Stimulated activated CD8-positive, alpha-beta memory T cell treated with anti-CD3 and anti-CD28 coated beads, Interleukin-15, amount 100 ng/mL, for 1 hour (primary cell): ENCODE measurements at places on chromosomes 5 and 9.

DNA sequence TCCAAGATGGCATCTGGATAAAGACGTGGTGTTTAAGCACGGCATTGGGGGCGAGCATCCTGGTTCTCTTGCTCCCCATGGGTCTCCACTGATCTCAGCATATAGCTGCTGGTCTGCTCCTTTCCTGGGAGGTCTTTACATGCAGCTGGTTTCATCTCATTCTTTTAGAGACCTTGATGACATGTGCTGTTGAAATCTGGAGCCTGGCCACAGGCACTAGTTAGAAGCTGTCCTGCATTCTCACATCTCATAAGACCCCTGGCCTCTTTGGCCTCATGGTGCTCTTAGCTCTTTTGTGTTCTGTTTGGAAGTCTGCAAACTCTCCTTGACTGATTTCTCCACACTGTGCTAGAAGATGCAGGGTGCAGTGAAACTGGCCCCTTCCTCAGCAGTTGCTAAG is 113.0 kb downstream of the SMARCA2 start:
- DNase-seq = no peak

DNA sequence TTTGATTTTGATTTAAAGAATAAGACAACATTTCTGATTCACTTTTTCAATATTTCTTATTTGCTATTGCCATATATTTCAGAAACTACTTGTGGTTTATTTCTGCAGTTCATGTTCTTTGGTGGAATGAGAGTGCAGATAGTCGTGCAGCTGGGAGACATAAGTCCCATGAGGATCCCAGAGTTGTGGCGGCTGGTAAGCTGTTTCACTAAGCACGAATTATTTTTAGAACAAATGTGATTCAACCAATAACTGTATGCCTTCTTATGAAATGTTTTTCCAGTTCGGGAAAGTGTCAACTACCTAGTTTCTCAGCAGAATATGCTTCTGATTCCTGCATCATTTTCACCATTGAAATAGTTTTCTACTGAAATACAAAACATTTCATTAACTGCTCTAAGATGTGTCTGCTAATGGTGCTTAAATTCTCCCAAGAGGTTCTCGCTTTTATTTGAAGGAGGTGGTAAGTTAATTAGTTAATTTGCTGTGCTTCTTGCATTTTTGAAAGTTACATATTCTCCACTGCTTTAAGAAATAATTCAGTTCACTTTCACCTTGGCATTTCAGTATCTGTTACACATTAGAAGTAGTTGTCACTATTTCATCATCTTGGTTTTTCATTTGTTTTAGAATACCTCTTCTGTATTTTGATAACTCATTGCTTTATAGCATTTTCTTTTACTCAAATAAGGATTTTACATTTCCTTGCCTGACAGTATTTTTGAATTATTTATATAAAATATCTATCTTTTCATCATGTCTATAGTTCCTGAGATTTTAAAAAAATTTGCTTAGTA is 9.0 kb downstream of the NIPSNAP3B start:
- DNase-seq = no peak

GRCh38 chr5:14890846-14891245 is 19.3 kb upstream of the ANKH start:
- DNase-seq = no peak

GRCh38 chr5:114391321-114391720 is 29.5 kb downstream of the KCNN2 start:
- no peak for DNase-seq

GRCh38 chr5:126615286-126615685 is 14.5 kb downstream of the PHAX start:
- no peak for DNase-seq
